GDM1 (cell line): ENCODE measurements at places on chromosomes 1 and 21.
A peak's percentile ranks its signal among the peaks of the same experiment; 100 is the strongest.

DNA sequence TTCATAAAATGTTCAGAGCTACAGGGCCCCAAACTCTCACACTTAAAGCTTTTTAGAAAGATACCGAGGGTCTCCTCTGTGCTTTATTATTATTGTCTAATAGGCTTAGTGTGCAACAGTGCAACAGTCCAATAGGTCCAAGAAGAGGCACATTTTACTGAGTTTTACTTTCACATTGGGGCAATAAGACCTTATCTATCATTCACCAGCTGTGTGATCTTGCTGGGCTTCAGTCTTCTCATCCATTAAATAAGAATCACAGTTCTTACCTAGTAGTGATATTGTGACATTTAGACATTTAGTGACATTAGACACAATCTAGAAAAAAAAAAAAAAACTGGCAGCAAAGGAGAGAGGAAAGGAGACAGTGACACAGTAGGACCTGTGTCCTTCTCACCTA is 175.8 kb upstream of the NFIA start:
- DNase-seq, result no peak

GRCh38 chr1:64839732-64840405 is 95.0 kb downstream of the RAVER2 start:
- DNase-seq, result no peak

GRCh38 chr1:3981261-3981660 is 81.2 kb upstream of the C1orf174 start:
- DNase-seq, result no peak

DNA sequence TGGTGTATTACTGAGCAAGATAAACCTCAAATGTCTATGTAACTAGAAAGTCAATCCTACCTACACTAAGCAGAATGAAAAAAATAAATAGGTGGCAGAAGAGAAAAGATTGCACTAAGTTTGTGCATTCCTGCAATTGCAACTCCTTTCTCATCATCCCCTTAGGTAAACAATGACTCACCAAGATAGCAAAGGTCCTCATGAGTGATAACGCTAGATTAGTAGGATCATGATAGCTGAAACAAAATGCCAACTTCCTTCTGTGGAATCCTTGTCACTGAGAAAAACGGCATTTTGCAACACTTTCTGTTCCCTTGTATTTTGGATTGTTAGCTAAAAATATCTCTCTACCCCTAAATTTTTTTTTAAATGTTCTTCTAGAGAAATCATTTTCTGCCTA is 20.0 kb upstream of the FCER1A start:
- no peak for DNase-seq

GRCh38 chr1:101178688-101179491 is 57.9 kb upstream of the S1PR1 start:
- DNase-seq, result no peak

DNA sequence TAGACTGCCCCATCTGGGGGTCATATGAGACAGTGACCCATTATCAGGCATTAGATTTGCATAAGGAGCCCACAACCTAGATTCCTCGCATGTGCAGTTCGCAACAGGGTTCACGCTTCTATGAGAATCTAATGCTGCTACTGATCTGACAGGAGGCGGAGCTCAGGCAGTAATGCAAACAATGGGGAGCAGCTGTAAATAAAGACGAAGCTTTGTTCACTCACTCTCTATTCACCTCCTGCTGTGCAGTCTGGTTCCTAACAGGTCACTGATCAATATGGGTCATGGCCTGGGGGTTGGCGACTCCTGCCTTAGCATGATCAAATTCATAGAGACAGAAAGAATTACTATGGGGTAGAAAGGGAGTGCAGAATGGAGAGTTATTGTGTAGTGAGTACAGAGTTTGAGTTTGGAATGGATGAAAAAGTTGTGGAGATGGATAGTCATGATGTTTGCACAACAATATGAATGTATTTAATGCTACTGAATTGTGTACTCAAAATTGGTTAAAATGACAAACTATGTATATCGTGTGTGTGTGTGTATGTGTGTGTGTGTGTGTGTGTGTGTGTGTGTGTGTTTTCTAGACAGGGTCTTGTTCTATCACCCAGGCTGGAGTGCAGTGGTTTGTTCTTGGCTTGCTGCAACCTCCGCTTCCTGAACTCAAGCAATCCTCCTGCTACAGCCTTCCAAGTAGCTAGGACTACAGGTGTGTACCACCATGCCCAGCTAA is 42.2 kb downstream of the BTF3L4 start:
- DNase-seq, result no peak

- DNase-seq, result no peak
Observed at GRCh38 chr1:230717251-230717650, 3.3 kb upstream of the AGT start.

GRCh38 chr1:87451229-87451920 is 122.7 kb downstream of the LMO4 start:
- DNase-seq, result no peak

- DNase-seq, result no peak
Observed at GRCh38 chr1:151980287-151981177, 13.1 kb downstream of the S100A10 start.

- no peak for DNase-seq
Observed at GRCh38 chr21:46351476-46352163, 27.7 kb downstream of the PCNT start.

GRCh38 chr1:165616054-165616612 is 14.9 kb upstream of the MGST3 start:
- DNase-seq, result no peak

GRCh38 chr1:116920211-116920610 is 10.5 kb downstream of the PTGFRN start:
- DNase-seq, result no peak

- DNase-seq, result no peak
Observed at GRCh38 chr1:33852711-33853110, 11.2 kb upstream of the HMGB4 start.

- DNase-seq, result no peak
Observed at GRCh38 chr1:96967311-96967710, 245.7 kb downstream of the PTBP2 start.

DNA sequence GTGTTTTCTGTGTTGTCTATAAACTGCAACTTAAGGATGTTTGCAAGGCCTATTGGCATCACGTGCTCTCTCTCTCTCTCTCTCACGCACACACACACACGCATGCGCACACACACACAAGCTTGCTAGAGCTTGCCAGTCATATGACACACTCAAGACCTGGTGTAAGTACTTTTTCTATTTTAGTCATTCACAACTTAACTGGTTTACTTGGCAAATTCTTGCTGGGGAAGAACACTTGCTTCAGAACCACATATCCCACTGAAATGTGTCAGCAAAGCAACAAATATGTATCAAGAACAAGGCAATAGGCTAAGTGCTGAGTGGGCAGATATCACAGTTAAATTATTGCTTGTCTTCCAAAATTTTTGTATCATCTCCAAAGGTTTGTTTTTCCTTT is 107.8 kb downstream of the DISC1 start:
- DNase-seq, result no peak

- DNase-seq, result no peak
Observed at GRCh38 chr1:223759273-223759672, 46.9 kb downstream of the CAPN2 start.

- no peak for DNase-seq
Observed at GRCh38 chr1:180061019-180061418, 93.7 kb upstream of the QSOX1 start.

DNA sequence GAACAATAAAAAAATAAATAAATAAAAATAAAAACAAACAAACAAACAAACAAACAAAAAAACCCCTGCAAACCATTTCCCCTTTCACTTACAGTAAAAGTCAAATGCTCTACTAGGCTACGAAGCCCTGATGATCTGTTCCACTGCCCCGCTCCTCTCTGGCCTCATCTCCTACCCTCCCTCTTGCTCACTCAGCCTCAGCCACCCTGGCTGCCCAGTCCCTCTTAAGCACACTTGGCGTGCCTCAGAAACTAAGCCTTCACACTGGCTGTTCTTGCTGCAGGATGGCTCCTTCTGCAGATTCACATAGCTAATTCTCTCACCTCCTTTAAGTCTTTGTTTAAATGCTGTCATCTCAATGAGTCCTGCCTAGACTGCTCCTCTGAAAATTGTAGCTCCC is 30.8 kb upstream of the UHMK1 start:
- no peak for DNase-seq

GRCh38 chr21:27688773-27689172 is 721.9 kb upstream of the ADAMTS5 start:
- DNase-seq, result no peak

DNA sequence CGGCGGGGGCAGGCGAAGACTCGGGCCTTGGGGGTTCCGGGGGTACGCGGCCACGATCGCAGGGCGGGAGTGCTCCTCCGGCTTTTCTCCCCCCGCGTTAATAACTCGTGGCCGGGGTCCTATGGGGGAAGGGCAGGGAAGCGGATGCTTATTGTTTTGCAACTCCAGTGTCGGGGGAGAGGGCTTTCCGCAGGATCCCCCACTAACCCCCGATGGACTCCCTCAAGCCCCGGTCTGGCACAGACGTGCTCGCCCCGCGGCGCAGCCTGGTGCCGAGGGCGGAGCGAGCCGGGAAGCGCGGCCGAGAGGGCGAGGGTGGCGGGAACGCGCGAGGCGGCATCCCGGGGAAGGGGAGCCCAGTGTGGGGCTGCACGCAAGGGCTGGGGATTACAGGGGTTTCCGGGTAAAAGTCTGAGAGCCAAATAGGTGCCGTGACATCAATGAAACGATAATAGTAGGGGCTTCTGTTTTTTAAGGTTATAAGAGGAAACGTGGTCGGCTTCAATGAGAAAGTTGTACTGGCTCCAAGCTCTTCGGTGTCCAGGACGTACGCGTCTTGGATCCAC is 772 bp downstream of the UCK2 start:
- peak; percentile 50 for DNase-seq

DNA sequence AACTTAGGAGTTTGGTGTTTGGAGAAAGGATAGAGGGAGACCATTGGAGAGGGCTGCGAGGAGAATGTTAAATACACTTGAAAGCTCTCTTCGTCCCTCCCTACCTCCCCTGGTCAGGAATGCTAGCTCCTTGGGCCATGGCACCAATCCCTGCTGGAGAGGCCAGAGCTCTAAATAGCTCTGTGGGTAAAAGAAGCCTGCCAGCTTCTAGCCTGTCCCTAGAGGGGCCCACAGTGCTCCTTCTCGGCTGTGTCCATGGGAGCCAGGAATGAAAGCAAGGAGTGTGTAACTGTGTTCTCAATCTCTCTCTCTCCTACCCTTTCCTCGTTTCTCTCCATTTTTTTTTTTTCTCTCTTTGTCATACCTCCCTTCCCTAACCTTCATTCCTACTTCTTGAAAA is at the start of gene CCDC190:
Gene CCDC190, minus strand, starts transcription at position 75 of the 400 bp plus-strand sequence. CDS start 1,529 bp downstream, outside the sequence.
- no peak for DNase-seq

- no peak for DNase-seq
Observed at GRCh38 chr1:83033682-83034081, 965.2 kb downstream of the TTLL7 start.

DNA sequence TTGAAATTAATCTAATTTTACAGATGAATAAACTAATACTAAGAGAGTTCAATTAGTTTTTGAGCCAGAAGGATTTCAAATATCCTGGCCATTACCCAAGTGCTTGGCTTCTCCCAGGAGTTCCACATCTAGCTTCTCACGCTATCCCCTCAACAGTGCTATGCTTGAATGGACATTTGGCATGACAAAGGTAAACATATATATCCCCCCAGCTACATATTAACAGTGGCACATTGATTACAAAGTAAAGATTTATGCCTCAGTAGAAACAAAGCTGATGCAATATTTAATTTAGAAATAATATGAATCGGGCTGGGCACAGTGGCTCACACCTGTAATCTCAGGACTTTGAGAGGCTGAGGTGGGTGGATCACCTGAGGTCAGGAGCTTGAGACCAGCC is 434.6 kb upstream of the PRMT6 start:
- no peak for DNase-seq

DNA sequence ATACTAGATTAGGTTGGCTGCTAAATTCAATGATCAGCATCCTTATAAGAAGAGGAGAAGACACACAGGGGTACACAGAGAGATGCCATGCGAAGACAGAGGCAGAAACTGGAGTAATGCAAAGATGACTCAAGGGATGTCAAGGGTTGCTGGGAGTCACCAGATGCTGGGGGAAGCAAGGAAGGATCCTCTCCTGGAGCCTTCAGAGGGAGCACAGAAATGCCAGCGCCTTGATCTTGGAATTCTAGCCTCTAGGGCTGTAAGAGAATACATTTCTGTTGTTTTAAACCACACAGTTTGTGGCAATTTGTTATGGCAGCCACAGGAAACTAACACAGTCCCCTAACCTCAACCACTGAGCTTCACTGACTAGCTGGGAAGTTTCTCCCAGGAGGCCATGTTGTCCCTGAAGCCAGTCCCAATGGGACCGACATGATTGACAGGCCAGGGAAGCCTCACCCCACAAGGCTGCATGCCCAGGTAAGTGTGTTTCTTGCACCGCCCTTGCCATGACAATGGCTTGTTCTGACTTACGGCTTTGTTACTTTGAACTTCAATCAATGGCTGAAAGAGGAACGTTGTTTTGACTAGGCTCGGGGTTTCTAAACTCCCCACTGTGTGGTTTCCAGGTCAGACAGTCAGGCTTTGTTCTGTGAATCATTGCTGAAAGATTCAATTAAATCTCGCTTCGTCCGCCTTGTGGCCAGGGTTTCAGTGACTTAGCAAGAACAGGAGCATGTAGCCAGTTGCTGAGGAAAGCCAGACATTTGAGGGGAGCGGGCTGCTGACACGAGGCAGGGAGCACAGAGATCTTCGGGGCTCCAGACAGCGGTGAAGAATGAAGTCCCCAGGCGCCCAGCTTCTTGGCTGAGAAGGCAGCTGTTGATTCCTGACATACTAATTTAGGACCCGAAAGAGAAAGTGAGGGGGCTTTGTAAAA is 62.3 kb downstream of the RUNX1 start:
- DNase-seq, result no peak

DNA sequence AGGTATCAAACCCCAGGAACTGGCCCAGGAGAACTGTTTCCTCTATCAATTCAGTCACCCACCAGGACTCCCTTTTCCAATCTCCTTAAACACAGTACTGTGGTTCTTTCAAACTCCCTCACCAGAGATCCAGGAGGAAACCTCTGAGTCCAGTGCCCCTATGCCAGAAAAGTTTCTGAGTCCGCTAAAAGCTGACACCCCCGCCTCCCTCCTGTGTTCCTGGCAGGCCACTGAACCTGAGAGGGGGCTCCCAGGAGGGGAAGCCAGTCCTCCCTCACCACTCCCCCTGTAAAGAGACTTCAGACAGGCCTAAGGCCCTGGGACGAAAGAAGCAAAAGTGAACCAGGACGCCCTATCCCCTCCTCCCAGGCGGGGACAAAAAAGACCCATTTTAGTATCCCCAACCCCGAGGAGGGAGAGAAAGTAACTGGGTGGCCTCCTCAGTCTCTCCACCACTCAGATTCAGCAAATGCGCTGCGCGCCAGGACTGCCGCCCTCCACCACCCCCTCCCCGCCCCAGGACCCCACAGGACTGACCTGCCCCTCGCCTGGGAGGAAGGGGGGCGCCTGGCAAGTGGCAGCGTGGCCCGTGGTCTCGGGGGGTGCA is 624 bp downstream of the SLC41A1 start:
- DNase-seq, result no peak

GRCh38 chr1:59484096-59484495 is 187.2 kb downstream of the FGGY start:
- no peak for DNase-seq
